ENCODE measurements at places on chromosomes 4 and X.

DNA sequence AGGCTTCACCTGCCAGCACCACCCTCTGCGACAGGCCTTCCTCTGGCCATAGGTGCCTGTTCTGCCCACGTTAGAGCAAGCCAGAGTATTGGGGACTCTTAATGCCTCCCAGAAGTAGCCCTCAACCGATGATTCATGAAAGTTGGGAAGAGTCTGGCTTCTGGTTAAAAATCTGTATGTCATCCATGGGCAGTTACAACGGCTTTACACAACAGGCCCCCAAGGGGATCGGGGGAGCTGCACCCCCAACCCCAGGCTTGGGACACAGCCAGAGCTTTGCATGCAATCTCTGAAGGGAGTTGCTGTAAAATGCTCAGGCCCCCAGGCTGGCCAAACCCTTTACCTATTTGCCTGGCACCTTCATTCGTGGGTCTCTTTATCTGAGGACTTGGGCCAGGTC, 5.4 kb upstream of the CYTL1 start:
- no peak for DNase-seq

- DNase-seq = no peak
These were observed 72.9 kb downstream of the MAOA start for GRCh38 chrX:43728966-43729365.

- DNase-seq = peak; percentile 44
These were observed 20.7 kb downstream of the PCGF3 start for GRCh38 chr4:726235-726787.

GRCh38 chr4:149886786-149887490, 71.3 kb upstream of the IQCM start:
- no peak for DNase-seq

DNA sequence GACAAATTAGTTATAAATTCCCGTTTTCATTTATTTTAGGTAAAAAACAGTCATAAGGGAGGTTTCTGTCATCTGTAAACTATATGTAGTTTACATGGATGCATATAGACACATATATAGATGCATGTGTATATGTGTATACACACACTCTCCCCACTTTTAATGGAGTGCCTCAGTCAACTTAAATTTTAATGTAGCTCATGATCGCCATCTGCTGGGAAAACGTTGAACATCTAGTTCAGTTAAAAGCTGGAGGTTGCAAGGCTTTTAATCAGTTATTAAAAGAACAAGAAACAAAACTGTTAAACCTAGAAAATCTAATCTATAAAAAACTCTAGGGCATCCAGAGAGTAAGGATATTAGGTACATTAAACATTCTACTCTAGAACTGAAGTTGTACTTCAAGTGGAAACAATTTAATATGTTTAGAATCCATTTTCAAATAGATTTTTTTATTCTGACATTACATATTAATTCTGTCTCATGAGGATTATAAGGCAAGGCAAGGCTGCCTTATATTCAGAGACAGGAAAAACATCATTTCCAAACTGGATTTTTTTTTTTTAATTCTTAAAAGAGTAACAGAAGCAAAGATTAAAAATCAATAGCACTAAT, 122.6 kb downstream of the SHISA3 start:
- DNase-seq = no peak

- peak; percentile 26 for DNase-seq
These were observed 259.2 kb downstream of the GPC3 start for GRCh38 chrX:133726211-133726630.

DNA sequence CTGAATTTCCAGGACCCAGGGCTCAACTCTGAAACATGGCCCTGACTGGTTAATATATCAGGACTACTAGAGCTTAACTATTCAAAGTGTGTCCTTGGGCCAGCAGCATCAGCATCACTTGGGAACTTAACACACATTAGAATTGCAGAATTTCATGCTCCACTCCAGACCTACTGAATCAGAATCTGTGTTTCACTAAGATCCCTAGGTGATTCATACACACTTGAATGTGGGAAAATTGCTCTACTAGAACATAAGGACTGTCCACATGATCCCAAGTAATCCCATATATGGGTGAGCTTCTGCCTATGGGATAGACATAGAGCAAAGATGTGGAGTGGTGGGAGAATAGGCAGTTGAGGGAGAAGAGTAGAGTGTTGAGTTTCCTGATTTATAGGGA, 192.5 kb upstream of the CLNK start:
- no peak for DNase-seq

DNA sequence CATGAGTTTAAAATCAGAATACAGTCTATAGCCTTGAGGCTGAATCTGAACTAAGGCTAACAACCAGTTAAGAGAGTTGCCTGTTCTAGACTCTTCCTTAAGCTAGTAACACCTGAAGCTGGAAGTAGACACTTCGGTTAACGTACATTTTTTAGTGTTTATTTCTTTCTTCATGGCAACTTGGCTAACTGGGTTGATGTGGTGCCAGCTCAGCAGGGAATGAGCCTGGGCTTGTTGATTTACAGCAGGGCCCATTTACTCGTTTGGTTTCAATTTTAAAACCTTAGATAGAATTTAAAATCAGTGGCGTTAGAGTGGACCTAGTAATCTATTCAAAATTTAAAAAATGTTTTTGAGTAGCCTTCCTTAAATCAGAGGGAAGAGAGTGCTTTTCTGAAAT, 137.6 kb upstream of the ESX1 start:
- no peak for DNase-seq

- peak; percentile 49 for DNase-seq
These were observed 49.5 kb downstream of the STX18 start for GRCh38 chr4:4492161-4492847.

- no peak for DNase-seq
These were observed 152.0 kb upstream of the USP9X start for GRCh38 chrX:40933132-40933705.

- peak; percentile 27 for DNase-seq
These were observed 93.4 kb downstream of the NHSL2 start for GRCh38 chrX:72003811-72004750.

DNA sequence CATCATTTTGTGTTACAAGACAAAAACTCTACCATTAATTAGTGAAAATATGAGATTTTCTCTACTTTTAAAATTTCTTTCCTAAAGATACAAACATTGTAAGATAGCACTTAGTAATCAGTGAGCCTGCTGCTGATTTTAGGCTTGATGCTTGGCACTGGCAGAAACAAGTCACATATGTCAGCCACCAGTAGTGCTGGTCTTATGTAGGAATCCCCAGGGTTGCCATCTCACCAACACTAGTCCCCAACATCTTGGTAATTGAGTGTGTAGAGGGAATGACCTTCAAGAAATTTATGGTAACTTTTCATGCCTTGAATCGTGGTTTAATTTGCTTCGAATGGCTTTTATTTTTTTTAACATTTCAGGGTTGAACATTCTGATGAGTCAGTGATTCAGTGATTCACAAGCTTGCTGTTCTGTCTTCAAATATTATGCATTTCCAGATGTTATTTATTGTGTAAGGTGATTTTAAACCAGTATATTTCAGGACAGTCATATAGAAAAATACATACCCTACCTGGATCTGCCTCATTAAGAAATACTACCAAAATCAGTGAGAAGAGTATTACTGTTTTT, 11.9 kb downstream of the EXOC1 start:
- DNase-seq = peak; percentile 18

DNA sequence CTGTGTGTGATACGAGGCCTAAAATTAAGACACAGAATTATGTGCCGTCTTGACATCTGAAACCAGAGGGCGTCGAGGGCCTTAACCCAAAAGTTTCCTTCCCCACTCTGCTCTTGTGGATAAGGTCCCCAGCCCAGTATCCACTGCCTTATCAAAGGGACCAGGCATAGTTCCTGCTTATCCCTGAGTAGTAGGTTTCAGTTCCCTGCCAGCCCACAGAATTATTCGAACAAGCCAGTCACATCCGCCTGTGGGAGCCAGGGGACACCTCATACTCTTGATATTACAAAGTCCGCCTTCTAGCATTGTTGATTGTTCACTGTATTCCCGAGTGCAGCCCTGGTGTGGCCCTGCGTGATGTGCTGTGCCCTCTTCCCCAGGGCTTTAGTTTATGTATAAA, 5.4 kb upstream of the MMRN1 start:
- DNase-seq = no peak

DNA sequence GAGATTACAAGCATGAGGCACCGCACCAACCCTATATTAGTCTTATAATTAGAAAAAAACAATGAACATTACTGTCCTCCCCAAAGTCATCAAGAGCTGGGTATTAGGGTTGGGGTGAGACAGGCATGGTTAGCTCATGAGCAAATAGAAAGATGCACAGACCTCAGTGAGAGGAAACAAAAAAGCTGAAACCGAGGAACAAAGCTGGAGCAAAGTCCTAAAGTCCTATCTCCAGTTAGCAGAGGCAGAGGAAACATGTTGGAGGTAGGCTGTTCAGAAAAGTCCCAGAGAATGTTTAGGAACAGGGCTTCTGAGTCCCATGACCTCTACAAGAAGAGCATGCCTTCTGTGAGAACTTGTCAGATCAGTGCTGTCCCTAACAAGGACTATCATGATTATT, 4.6 kb upstream of the PCYT1B start:
- DNase-seq = no peak

DNA sequence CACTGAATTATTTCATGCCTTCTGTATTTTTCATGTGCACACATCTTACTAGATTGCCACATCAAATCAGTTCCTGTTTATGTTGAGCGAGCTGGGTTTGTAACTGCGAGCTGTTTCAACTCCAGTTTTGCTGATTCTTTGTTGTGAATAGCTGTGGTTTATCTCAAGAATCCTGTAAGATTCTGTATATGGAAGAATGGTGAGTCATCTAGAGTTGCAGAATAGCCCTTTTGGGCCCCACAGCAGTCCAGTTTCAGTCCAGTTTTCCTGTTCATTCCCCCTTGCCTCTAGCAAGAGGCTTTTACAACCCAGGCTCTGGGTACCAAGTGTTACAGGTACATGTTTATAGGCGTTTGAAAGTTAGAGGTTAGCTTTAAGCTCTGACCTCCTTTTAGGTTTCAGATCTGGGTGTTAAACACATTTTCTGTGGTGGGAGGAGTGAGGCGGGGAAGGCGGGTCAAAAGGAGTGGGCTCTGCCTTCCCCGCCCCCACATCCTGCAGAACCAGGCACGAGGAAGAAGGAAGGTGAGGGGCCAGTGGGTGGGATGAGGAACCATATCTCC, 32.7 kb downstream of the TBC1D14 start:
- peak; percentile 94 for DNase-seq

DNA sequence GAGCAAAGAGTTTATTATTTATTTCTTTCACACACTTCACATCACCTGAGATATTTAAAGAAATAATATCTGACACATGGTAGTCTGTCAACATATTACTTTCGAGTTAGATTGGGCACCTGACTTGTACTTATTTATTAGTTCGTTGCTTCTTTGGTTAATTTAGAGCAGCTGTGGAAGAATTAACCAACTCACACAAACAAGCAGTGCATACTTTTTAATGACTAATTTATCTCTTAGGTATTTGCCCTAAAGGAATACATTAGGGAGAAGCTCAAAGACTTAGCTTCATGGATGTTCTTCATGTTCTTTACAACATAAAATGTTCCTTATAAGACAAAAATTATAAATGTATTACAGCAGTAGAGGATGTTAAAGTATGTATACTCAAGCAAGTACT, 242.9 kb downstream of the ARHGAP24 start:
- DNase-seq = no peak

- DNase-seq = no peak
These were observed 359.3 kb downstream of the GRXCR1 start for GRCh38 chr4:43251841-43252240.
